ENCODE measurements at places on chromosomes 12 and 14.

GRCh38 chr14:62674563-62675237 lies 370.6 kb downstream of the KCNH5 start:
- DNase-seq: no peak

DNA sequence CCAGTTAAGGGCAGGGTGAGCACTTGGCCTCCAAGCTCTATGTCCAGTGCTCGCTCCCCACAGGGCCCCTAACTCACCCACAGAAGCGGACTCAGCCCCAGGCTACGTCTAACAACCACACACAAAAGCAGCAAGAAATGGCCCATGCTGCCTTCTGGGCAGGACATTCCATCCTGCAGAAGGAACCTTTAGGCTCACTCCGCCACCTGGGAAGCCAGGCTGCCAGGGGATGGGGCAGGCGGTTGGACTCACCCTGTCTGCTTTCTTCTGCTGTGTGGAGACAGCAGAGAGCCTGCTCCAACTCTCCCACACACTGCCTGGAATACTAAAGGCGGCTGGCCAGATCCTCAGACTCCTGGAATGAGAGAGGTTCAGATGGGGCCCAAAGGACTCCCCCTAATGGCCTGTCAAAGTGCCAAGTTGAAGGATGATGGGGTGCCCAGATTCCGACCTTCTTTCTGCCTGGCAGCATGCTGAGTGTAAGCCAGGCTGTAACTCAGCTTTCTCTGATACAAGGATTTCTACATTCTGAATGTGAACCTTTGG lies 27.7 kb upstream of the BLTP3B start:
- DNase-seq: no peak

DNA sequence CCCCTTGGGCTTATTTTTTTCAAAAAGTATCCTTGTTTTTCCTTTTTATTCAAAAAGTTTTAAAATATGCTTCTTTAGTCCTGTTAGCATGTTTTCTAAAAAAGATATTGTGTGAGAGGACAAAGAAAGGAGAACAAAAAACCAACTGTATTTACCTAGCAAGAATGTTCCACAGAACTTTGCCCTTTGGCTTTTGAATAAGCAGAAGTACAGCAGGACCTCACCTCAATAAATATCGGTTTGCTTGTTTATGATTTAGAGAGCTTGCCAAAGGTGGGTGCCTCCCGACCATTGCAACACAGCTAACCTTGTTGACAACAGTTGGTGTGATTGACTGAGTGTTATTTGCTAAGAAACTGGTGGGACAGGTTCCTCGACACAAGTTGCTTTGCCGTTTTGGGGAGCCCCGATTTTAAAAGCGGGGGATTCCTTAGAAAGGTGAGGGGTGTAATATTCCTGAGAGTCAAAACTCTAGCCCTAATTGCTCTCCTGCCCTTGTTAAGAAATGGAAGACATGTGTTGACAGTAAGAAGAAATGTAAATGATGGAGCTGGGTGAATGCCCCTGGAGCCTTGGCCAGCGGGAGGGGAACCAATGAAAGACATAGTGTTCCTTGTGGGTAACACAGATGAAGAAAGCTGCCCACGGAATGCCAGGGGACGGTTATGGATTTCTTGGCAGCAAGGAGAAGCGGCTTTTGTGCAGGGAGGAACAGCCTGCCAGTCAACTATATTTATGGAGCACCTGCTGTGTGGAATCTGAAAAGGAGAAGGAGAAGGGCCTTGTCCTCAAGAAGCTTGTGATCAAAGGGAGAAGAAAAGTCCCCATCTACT lies 13.7 kb downstream of the MYBPC1 start:
- peak; percentile 98 for DNase-seq

- no peak for DNase-seq
These were observed 259.9 kb upstream of the MDGA2 start for GRCh38 chr14:47935332-47935731.

DNA sequence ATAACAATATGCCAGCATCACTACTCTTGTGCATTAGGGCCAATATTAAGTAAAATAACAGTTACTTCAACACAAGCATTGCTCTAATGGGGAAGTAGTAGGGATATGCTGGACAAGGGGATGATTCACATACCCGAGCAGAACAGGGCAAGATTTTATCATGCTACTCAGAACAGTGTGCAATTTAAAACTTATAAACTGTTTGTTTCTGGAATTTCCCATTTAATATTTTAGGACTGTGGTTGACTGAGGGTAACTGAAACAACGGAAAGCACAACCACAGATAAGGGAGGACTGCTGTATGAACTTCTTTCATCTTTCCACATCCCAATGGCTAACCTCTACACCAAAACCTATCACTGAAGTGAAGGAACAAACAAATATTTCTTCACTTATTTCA lies 36.8 kb downstream of the SARNP start:
- DNase-seq: no peak

- DNase-seq: no peak
These were observed 2.0 kb downstream of the TMTC1 start for GRCh38 chr12:29781705-29782266.

Measured in gastrocnemius medialis (tissue), 4 donors.